HS-5 (cell line): ENCODE measurements at places on chromosomes 4 and X.

GRCh38 chr4:175460414-175460813 is 351.6 kb downstream of the GPM6A start:
- DNase-seq = no peak

GRCh38 chr4:84481860-84482245 is 17.2 kb downstream of the NKX6-1 start:
- no peak for DNase-seq

- DNase-seq = no peak
Measured at GRCh38 chr4:6326312-6327060, 56.8 kb downstream of the WFS1 start.

DNA sequence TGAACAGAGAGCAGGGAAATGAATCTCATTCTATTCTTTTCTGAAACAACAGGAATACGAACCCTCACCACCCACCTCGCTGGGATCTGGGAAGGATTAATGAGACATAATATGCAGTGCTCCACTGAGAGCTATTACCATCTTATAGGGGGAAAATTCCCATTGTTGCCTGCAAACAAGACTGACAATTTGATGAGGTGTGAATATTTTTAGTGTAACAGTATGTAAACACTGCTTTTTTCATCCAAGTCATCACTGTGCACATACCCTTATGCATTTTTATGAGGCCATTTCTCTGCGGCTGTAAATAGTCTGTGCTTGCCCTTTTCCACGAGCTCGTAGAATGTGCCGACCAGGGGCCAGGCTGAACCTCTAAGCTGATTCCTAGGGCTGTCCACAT is 285.6 kb upstream of the CPEB2 start:
- no peak for DNase-seq

DNA sequence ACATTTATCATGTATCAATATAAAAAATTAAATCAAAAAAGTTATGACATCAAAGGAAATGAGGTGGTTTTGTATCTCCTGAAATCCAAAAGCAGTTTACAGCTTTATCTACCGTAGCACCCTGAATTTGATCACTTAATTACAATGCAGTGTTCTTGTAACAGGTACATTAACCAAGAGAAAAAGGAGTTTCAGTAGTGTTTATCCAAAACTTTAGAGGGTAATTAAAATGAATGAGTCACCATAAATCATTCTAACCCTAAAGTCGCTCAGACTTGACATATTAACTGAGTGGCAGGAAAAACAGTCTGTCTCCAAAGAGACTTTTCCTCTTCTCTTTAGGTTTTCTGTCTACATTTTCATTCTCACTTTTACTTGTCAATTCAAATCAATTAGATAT is 907.6 kb upstream of the EPHA5 start:
- no peak for DNase-seq

DNA sequence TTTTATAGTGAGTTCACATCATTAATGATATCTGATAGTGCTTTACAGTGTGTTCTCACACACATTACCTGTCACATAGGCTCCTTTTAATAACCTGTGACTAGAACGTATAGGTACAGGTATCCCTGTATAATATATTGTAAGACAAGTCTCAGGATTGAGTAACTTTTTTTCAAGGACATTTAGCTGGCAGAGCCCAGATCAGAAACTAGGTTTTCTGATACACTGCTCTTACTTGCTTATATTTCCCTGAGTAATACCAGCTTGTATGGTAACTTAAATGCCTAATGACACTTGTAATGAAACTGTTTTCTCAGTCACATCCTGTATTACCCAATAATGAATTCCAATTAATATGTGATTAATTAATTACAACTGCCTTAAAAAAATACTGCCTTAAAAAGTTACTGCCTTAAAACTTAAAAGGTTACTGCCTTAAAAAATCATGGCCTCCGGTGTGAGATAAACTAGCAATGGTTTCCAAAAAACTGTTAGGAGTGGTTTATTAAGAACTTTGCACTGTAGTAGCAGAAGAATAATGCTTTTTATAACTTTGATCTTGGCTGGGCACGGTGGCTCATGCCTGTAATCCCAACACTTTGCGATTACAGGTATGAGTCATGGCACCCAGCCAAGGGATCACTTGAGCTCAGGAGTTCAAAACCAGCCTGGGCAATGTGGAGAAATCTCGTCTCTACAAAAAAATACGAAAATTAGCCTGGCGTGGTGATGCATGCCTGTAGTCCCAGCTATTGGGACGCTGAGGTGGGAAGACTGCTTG is 11.9 kb downstream of the COPS4 start:
- no peak for DNase-seq

GRCh38 chrX:111100191-111100590 is 4.2 kb downstream of the PAK3 start:
- DNase-seq = no peak

GRCh38 chr4:2354760-2355159 is 63.7 kb downstream of the ZFYVE28 start:
- no peak for DNase-seq

- DNase-seq = no peak
Measured at GRCh38 chr4:111934314-111934713, 210.9 kb upstream of the FAM241A start.

GRCh38 chr4:62130637-62131036 is 930.5 kb downstream of the ADGRL3 start:
- no peak for DNase-seq

DNA sequence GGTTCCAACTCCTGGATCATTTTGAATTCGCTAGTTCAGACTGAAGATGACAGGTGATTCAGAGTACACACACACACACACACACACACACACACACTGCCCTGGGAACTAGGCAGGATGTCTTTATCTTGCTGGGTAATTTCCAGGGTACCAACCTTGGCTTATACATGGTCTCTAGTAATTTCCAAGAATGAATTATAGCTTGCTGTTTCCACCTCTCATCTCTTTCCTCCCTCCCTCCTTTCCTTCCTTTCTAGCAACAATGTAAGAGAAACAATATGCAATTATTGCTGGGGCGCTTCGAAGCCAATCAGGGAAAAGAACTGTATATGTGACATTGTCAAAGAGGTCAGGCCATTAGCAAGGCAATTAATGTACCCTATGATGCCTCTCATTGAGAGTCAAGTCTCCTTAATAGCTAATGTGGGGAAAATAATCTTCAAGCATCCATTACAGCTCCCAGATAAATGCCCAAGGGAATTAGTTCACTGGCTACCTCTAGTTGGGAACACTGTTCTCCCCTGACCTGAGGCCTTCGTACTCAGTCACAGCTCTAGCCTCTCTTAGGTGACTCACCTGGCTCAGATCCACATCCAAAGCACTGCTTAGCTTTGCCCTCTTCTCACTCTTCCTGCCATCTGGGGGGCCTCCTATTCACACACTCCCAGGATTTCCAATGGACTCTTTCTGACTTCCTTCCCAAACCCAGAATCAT is 311.5 kb downstream of the PPP1R2C start:
- DNase-seq = no peak

GRCh38 chrX:147570483-147570882 is 341.2 kb upstream of the FMR1 start:
- no peak for DNase-seq

DNA sequence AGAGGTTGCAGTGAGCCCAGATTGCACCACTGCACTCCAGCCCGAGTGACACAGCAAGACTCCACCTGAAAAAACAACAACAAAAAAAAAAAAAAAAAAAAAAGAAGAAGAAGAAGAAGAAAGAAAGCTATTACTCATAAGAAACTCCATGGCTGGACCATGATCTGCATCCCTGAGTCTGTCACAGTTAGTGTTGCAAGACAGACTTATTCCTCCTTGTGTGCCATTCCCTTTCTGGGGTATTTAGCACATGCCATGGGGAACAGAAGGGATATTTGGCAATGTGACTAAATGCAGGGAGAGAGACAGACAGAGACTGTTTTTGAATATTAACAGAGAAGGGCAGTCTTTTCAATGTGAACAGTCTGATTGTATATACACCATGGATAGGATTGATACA is 16.7 kb upstream of the PDS5A start:
- no peak for DNase-seq

DNA sequence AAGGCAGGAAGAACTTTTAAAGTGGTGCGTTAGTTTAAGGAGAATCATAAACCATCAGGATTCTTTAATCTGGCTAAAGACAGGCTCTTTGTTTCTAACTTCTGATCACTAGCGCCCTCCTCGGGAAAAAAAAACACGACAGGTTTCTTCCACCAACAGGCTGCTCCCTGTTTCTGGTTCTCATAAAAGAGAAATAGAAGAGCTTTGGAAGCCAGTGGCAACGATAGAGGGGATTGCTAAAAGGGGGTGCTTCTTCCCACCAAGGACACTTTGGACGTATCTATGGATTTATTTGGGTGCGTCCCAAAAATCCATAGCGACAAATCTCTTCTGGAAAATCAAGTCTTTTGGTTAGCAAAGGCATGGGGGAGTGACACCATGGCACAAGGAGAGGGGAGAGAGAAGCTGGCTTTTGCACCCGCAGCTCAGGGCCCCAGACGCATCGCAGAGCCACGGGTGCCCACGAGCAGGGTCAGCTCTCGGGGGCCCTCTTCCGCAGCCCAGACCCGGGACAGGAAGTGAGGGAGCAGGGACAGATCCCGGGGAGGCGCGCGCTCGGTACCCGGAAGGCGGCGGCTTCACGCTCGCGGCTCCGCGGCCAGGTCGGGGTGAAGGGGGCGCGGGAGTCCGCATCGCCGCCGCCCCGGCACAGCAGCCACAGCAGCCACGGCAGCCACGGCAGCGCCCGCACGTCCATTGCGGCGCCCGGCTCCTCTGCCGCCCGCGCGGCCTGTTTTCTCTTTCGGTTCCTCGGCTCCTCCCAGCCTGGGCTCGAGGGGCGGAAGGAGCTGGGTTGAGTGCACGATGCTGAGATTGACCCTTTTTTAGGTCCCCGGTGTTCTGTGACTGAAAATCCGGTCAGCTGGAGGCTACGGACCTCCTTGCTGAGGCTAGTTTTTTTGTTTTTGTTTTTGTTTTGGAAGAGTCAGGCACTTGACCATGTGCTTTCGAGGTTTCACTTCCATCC is at the start of gene CTSO:
Gene CTSO (minus strand): TSS at position 716 of the 967 bp plus-strand sequence. CDS start 19 bp downstream, at position 697.
- DNase-seq = peak; percentile 60

DNA sequence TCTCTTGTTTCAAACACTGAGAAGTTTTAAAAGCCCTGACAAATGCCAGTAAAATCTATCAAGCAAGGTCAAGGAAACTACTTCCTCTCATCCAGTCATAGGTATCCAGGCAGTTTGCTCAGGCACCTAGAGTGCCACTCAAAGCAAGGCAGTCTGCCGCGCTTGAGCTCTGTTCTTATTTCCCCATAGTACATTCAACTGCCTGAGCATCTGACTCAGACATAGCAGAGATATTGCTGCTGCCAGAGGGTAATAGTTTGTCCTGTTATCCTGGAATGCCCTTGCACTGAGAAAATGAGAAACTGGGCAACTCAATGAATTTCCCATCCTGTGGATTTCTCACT is 16.1 kb upstream of the ATP8A1 start:
- no peak for DNase-seq
